ENCODE measurements at places on chromosomes 4 and X.

- no peak for DNase-seq
Measured at GRCh38 chr4:180057299-180057721, 2185.9 kb upstream of the TENM3 start.

DNA sequence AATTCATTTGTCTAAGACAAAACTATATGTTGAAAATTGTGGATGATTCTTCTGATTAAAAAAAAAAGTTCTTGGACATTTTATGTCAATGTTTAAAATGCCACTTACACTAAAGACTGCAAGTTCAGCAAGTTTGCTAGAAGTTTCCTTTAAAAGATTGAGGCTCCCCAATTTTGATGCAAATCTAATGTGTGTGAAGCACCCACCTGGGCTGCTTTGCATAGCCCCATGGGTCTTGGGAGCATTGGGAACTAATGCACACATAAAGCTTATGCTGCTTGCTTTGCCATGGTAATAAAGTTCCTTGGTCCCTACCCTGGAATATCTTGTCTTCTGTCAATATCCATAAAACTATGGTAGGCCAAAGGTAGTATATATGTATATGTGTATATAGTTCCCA, 725.9 kb upstream of the GRID2 start:
- DNase-seq: no peak

- no peak for DNase-seq
Measured at GRCh38 chrX:116277351-116278225, 107.0 kb downstream of the AGTR2 start.

DNA sequence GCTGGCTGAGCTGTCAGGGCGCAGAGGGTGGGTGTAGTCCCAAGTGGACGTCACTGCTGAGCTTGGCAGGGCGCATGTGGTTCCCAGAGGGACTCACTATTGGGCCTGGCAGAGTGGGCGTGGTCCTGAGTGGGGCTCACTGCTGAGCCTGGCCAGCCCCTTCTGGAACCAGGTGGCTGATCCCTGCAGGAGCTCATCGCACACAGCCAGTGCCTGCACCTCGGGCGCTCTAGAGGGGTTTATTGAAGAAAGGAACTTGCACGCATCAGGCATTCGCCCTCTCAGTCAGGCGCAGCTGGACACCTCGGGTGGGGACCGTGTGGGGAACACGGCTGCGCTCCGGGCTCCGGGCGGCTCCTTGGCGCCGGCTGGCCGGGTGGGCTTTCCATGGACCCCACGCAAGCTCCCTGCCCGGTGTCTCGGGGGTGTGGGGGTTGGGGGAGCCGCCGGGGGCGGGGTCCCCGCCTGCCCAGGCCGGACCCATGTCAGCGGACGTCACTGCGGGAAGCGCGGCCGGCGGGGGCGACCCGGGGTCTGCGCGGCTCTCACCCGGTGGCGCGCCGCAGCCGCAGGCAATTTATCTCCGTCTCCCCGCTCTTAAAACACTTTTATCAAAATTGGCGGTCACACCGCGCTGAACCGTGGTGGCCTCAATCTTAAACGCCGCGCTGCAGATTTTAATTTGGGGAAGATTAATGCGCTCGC, 65.4 kb upstream of the NKX1-1 start:
- DNase-seq: no peak

GRCh38 chr4:11073621-11074051, 355.1 kb downstream of the HS3ST1 start:
- no peak for DNase-seq

GRCh38 chr4:112094330-112094729, 50.9 kb upstream of the FAM241A start:
- DNase-seq: no peak

- no peak for DNase-seq
Measured at GRCh38 chrX:124594017-124594651, 247.8 kb downstream of the SH2D1A start.

DNA sequence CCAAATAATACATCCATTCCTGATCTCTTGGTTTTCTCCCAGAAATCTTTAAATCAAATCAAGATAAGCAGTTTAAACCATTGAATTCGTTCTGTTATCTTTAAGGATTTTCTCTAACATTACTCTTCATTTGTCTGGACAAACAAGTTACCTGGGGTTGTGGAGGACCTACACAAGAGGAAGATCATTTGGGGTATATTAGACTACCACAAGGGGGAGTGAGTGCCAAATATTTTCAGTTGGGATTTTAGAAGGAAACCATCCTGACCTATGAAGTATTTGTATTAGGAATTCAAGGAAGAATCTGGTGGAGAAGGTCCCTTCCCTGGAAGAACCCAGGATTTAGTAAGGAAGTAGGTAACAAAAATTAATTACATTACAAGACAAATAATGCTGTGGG, 12.0 kb upstream of the DCHS2 start:
- no peak for DNase-seq

Measured in activated CD4-positive, alpha-beta memory T cell treated with anti-CD3 and anti-CD28 coated beads, Interleukin-2, amount 10 ng/mL, durations not matched to agents 7 days and 5 days (primary cell).